ENCODE measurements at places on chromosomes 1 and 21.
A peak's percentile ranks its signal among the peaks of the same experiment; 100 is the strongest.

GRCh38 chr1:239418681-239419080, 32.3 kb downstream of the CHRM3 start:
- no peak for DNase-seq

DNA sequence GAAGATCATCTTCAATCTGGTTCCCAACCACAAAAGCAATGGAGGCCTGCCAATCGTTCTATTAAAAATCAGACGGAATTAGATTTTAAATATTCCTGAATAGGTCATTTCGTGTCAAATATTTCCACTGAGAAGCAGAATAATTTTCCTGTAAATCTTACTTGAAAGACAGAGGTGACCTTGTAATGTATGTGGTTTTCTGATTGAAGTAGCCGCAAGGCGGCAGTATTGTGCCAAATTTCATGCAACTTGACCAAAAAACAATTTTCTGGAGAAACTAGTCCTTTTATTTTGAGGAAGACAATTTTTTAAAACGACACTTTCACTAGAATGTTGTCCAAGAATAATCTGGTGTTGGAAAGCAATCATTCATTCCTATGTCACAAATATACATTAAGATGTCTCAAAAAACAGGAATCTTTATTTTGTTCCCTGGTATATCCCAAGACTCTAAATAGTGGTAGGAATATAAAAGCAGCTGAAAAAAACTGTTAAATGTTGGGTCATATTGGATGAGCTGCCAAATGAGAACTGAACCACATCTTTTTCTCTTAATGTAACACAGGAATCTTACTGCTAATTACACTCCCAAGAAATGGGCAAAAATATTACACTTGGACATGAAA, 33.6 kb downstream of the SPAG17 start:
- DNase-seq, result peak; percentile 73

GRCh38 chr1:110153407-110153950, 3.2 kb downstream of the SLC6A17 start:
- no peak for DNase-seq

DNA sequence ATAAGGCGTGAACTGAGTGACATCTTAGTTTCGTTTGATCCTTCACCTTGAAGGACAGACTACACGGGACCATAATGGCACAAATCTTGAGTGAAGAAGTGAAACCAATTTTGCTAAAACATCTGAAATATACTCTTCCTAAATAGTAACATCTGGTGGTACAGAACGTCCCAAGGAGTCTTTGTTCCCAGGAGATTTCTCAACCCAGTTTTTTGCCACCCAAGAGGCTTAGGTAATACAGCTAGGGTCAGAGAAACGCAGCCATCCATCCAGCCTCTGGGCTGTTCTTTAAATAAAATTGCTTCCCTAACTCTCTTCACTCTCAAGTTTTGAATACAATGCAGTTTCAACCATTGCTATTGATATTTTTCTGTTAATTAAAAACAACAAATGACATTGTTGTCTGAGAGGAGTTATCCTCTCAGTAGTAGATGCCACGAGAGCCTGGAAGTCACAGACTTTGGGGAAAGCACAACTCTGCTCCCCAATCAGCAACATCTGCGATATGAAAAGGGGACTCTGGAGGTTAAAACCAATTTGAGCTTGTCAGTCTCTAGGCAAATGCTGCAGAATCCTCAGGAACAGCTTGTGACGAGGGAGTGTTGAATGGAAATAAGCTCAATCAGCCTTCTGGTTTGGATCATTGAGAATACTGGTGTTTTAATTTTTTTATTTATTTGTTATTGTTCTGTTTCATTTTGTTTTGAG, 394.3 kb upstream of the ADGRL2 start:
- DNase-seq, result no peak

- no peak for DNase-seq
Observed at GRCh38 chr1:95396557-95396956, 162.5 kb downstream of the RWDD3 start.

- no peak for DNase-seq
Observed at GRCh38 chr1:12135612-12136011, 31.2 kb upstream of the TNFRSF1B start.

GRCh38 chr1:70486676-70487458, 75.8 kb downstream of the CTH start:
- peak; percentile 76 for DNase-seq

DNA sequence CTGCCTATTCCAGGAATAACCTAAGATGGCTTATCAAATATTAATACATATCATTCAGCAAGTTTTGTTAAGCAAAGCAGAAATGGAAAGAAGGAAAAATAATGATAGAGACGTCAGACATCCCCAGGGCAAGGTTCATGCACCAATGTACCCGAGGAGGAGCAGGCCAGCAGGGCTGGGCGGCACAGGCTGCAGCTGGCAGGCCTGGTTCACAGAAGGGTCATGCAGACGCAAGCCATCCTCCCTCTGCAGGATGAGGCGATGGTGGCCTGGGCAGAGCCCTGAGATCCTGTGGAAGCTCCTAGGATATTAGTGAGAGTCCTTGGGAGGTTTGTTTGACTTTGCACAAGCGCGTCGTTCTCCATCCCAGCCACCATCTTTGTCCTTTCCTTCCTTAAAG, 30.0 kb downstream of the BATF3 start:
- peak; percentile 45 for DNase-seq

- DNase-seq, result no peak
Observed at GRCh38 chr1:163983097-163983496, 575.9 kb upstream of the PBX1 start.

DNA sequence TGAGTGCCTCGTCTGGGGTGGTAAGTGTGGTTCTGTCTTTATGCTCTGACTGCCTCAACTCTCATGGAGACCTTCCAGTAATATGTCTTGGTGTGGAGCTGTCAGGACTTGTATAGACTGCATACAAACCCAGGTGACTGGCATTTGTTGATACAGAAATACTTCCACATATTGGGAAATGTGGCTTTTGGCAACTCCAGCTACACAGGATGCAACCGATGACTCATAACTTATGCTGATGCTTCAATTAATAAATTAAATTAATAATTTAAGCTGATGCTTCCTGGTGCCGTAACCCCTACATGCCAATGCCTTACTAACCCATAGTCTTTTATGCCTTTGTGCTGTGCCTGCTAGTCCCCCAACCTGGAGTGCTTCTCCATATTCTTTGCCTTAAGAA, 72.3 kb upstream of the ARTN start:
- DNase-seq, result no peak

GRCh38 chr1:91520942-91521507, 20.4 kb downstream of the CDC7 start:
- DNase-seq, result no peak

DNA sequence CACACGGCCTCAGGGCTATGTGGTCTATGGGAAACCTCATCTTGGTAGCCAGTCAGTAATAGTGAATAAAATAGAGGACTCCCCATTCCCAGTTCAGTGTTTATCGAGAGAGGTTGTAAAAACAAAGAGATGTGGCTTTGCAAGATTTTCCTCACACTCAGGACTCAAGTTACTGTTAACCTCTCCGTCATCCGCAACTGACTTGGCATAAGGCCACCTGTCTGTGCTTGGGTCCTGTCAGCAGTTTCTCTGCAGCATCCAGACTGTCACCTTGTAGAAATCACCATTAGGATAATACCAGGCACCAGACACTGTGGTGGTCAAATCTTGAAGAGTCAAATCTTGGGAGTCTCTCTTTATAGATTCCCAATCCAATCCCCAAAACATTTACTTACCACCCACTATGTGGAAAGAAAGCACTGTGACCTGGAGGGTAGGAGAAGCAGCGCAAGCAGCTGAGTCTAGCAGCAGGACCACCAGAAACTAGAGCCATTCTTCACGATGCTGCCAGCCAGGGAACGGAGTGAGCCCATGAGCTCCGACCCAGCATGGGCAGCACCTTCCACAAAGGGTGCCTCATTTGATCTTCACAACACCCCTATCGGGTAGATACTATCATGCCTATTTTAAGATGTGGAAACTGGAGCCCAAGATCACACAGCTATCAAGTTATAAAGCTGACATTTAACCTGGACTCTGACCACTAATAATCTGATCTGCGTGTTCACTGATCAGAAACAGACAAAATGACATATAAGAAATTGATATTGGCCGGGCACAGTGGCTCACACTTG, 5.6 kb upstream of the GPR25 start:
- no peak for DNase-seq

- DNase-seq, result no peak
Observed at GRCh38 chr21:38958940-38959691, 153.4 kb downstream of the ETS2 start.

GRCh38 chr1:86068841-86069756, 87.5 kb downstream of the COL24A1 start:
- DNase-seq, result no peak

- no peak for DNase-seq
Observed at GRCh38 chr21:41868062-41868710, 11.0 kb downstream of the PRDM15 start.

GRCh38 chr21:40732253-40733023, 114.5 kb downstream of the DSCAM start:
- DNase-seq, result no peak

- no peak for DNase-seq
Observed at GRCh38 chr1:89672489-89673183, 39.7 kb downstream of the LRRC8C start.

- no peak for DNase-seq
Observed at GRCh38 chr1:108829498-108829916, 27.4 kb downstream of the AKNAD1 start.

DNA sequence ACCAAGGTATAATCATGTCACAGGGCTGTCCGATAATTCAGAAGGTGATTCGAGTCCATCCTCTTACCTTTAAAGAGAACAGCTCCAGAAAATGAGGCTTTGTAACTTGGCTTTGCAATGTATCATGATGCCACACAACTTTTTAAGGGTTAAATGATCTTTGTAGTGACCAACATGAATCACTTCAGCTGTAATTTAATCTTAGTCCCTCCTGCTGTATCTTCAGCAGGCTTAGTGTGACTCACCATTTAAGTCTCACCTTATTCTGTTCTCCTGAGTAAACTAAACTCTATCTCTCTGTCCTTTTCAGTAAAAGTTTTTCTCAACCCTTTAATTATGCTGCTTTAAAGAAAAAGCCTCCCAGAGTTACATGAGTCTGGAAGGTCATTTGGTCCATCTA, 1.9 kb upstream of the HIVEP3 start:
- no peak for DNase-seq

DNA sequence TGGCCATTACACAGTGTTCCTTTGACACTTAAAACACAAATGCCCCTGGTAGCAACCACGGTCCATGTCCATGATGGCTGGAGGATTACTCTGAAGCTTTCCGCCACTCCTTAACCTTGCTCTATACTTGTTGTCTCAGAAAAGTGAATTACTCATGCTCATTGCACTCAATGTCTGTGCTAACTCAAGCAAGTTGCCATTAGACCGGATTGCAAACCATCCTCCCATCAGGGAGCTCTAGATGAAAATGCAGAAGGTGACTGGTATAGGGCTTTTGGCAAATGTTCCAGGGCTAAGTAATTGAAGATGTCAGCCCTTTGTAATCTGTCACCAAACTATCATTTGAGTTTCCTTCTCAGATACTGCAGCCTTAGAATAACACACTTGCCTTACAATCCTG, 1288.3 kb upstream of the B3GALT2 start:
- DNase-seq, result no peak

DNA sequence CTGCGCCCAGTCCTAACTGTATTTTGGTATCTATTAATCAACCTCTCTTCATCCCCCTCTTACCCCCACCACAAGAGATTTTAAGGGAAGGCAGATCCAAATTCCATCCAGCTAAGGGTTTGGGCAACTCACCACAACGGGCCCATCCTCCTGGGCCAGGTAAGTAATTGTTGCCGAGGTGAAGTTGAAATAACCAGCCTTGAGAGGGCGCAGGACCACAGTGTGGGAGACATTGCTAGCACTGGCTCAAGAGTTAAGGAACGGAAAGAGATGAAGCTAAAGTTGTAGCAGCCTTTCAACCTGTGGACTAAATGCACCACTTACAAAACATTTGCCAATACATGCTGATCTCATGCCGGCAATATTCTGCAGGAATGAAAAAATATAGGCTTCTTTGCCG, 5.9 kb downstream of the SSR2 start:
- no peak for DNase-seq

DNA sequence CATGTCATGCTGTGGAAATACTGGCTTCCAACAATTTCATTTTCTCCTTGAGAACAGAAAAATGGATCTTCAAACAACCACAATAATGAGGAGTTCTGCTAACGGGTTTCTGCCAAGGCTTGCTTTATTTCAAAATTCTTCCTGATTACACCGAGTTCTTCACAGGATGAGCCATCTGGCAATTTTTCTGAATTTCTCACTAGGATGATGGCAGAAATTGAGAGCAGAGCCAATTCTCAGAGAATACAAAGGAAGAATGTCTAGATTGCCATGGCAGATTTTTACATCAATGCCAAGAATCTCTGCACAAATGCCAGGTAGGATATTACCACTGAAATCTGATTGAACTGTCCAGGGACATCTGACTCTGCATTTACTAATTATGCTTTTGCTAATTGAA, 619.0 kb upstream of the CHRM3 start:
- DNase-seq, result no peak

DNA sequence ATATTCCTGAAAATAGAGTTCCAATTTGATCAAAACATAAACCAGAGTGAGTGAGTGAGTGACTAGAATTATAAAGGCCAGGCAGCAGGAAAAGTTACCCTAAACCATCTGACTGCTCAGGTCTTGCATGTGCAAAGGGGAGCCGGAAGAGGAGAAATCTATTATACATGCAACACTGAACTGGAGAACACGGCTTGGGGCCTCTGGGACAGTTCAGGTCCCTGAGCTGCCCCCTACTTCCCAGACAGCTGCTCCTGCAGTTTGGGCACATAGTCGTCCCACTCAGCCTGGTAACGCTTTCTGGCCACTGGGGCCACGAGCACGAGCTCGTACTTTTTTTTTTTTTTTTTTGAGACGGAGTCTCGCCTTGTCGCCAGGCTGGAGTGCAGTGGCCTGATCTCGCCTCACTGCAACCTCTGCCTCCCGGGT, 40.1 kb downstream of the PTPRC start:
- DNase-seq, result no peak
